ENCODE measurements at places on chromosomes 3 and 15. TPM values are rescaled to one million over a fixed set of nuclear protein-coding genes. Genes with fewer than 3 reads are reported as not detected.

DNA sequence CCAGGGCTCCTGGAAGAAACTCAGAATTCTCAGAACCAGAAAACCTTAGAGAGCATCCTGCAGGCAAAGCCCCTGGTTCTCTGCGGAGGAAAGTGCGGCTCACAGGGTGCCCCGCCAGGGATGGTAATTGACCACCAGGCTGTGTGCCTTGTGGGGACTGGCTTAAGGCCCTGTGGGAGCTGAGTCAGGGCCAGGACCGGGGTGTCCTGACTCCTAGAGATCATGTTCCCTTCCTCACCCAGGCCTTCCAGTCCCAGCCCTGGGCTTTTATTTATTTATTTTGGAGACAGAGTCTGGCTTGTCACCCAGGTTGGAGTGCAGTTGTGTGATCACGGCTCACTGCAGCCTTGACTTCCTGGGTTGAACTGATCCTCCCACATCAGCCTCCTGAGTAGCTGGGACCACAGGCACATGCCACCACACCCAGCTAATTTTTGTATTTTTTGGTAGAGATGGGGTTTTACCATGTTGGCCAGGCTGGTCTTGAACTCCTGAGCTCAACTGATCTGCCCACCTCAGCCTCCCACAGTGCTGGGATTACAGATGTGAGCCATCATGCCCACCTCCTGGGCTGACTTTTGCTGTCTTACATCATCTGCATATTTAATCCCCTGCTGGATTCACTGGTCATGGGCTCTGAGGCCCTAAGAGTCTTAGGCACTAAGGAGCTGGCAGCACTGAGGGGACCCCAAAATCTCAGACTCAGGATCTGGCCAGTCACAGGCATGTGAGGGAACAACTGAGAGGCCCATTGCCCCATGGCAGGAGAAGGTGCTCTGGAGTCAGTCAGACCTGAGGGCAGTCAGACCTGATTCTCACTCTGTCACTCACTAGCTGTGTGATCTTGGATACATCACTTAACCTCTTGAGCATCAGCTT is 20.4 kb upstream of the LAMP3 start:
- peaks cover 11% of the 10 kb centered on the region for H3K4me1 ChIP-seq
- H3K27me3 ChIP-seq: peaks cover 19% of the 10 kb centered on the region
- no peak overlapping the region for H3K27ac ChIP-seq
- peak; percentile 53 for DNase-seq
- no peaks in the 10 kb centered on the region for H3K36me3 ChIP-seq

GRCh38 chr3:183779896-183780465 is 45.4 kb downstream of the MAP6D1 start:
- H3K27ac ChIP-seq: no peak overlapping the region
- DNase-seq: no peak
- peaks cover 8% of the 10 kb centered on the region for H3K4me1 ChIP-seq
- H3K4me3 ChIP-seq: no peak overlapping the region
- no peaks in the 10 kb centered on the region for H3K36me3 ChIP-seq

GRCh38 chr3:177306252-177306651 is 109.0 kb upstream of the TBL1XR1 start:
- H3K4me1 ChIP-seq: no peaks in the 10 kb centered on the region
- no peak for DNase-seq
- no peaks in the 10 kb centered on the region for H3K27me3 ChIP-seq
- H3K4me3 ChIP-seq: no peak overlapping the region

DNA sequence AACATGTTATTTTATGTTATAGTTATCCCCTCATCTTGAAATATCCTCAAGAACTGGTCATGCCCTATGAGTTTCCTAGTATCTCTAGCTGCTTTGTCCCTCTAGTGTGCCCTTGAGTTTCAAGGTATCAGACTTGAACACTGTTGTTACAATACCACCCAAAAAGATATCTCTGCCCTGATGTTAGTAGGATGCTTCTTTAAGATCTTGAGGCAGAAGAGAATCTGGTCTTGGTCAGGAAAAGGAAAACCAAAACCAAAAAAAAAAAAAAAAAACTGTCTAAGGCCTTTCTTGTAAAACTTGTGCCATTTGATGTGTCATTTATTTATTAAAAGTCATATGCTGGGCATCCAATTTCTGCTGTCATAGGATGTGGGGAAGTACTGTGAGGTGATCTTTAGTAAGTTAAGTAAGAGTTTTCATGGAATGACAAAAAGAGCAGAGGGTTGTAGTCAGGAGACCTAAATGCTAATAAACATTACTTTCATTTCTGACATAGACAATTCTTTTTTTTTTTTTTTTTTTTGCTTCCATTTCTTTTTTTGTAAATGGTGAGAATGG is 229.7 kb downstream of the NECTIN3 start:
- DNase-seq: no peak
- H3K27ac ChIP-seq: no peak overlapping the region
- no peak overlapping the region for H3K4me3 ChIP-seq
- H3K27me3 ChIP-seq: no peaks in the 10 kb centered on the region
- H3K4me1 ChIP-seq: no peaks in the 10 kb centered on the region
- no peaks in the 10 kb centered on the region for H3K36me3 ChIP-seq

DNA sequence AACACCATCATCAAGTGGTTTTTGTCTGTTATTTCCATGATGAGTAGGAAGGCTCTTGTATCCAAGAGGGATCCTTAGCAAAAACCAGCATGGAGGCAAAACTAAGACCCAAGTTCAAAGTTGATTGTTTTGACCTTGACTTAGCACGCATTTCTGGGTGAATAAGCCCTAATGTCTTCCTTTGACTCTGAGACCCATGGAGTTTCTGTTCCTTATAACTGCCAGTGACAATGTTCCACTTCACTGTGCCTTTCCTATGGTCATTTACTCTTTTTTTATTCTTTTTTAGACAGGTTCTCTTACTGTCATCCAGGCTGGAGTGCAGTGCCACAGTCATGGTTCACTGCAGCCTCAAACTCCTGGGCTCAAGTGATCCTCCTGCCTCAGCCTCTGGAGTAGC is 118.2 kb upstream of the MRPL3 start:
- H3K4me1 ChIP-seq: no peaks in the 10 kb centered on the region
- H3K27ac ChIP-seq: no peak overlapping the region

DNA sequence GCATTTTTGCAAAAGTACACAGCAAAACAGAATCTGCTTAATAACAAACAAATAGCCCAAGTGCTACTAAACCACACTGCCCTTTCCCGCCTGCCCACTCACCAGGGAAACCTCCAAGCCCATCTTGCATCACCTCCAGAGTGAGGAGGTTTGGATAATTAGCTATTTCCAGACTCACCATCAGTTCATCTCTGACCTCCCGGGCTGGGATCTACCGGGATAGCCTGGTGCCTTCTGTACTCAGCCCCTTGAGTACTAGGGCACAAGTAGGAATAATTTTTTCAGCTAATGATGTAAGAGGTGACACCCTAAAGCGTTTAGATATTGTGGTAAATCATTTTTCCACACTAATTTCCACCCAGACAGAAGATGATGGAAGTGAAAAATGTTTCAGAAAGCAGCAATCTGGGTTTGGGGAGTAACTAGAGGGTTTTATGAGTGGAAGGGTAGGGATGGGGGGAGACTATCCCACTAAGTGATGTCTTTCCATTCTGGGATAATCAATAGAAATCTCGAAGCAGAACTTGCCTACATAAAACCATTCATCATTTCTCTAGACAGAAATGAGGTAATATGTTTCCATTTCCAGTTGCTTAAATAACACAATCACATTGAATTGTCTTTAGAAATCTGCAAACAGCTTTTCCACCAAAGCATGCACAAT is 40.9 kb downstream of the TAFA4 start:
- no peak overlapping the region for H3K4me3 ChIP-seq
- H3K27ac ChIP-seq: no peak overlapping the region
- no peak for DNase-seq
- H3K4me1 ChIP-seq: no peaks in the 10 kb centered on the region
- no peaks in the 10 kb centered on the region for H3K27me3 ChIP-seq

- H3K27me3 ChIP-seq: no peaks in the 10 kb centered on the region
- H3K36me3 ChIP-seq: no peaks in the 10 kb centered on the region
- no peak for DNase-seq
- peaks cover 71% of the 10 kb centered on the region for H3K4me1 ChIP-seq
- no peak overlapping the region for H3K4me3 ChIP-seq
Observed at GRCh38 chr3:114418107-114418506, 124.3 kb downstream of the TIGIT start.

DNA sequence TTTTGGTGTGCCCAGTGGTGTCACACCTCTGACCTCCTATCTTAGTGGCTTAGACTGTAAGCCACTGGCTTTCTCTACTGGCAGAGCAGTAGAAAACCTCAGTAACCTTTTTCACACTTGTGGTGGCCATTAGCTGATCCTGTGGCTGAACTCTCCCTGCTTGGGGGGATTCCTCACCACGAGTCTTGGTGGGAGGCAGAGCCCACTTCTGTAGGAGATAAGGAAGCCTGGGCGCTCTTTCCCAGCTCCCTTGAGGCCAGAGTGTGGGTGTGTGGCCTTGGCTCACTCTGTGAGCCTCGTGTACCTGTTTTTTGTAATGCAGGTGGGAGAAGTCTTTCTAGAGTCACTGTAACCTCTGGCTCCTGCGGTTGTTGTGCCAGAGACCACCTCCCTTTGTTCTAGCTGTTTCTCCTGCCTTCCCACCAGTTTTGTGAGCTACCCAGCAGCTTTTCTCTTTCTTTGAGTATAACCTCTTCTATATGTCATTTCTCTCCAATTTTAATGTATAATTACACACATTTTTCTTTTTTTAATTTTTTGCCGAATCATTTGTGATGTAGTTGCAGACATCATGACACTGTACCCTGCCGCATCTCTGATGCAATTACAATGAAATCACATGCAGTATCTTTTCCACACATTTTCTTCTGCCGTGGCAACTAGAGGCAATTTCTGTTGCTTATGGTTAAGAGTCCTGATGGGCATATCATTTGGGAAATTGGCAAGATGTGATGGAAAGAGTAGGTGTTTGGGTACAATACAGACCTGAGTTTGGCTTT is 13.8 kb downstream of the XCR1 start:
- H3K27me3 ChIP-seq: no peaks in the 10 kb centered on the region
- no peak for DNase-seq
- no peak overlapping the region for H3K27ac ChIP-seq
- no peaks in the 10 kb centered on the region for H3K4me1 ChIP-seq

GRCh38 chr15:41993472-41994170 is 21.3 kb upstream of the EHD4 start:
- no peaks in the 10 kb centered on the region for H3K4me1 ChIP-seq
- H3K4me3 ChIP-seq: no peak overlapping the region
- no peaks in the 10 kb centered on the region for H3K36me3 ChIP-seq
- DNase-seq: no peak
- H3K27ac ChIP-seq: no peak overlapping the region

DNA sequence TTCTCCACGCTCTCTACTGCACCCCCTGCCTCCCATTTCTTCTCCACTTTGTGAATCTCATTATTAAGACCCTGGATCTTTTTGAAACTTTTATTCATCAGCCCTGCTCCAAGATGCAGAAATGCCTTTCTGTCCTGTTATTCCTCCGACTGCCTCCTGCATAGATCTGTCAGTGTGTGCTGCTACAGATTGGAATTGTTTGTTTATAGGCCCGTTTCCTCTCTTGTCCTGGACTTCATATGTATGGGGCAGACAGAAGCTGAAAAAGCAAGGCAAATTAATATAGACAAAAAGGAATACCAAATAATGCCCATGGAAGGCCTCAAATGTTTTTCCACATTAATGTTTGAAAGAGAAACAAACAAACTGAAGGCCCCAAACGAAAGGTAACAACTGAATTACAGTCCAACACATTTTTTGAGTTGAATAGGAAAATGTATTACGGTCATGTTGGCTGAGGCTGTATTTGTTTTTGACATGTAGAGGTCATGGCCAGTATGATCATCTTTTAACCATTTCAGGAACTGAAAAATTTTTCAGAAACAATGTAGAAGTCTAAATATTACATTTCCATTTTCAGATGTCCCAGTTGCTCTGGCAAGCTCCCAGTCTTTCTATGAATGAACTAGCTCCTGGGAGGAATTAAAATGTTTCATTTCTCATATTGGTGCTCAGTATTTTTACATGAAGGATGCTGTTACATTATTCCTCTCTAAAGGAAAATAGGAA is 8.8 kb downstream of the CHST2 start:
- no peaks in the 10 kb centered on the region for H3K36me3 ChIP-seq
- H3K4me3 ChIP-seq: no peak overlapping the region
- H3K27me3 ChIP-seq: no peaks in the 10 kb centered on the region
- no peak overlapping the region for H3K27ac ChIP-seq

DNA sequence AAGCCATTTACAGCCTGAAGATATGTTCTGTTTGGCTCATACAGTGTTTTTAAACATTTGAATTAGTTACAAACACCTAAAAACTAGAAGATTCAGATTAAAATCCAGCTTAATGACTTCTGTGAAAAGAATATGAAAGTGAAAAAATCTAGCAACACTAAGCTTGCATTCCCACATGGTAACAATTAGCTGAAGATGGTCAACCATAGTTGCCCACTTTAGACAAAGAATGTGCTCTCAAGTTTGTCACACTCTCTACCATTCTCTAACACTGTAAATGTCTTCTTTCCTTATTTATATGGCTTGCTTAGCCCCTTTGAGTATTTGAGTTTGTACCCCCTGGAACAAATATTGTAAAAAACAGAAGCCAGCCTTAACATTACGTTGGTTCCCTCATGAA is 32.7 kb downstream of the HDGFL3 start:
- no peak for DNase-seq
- no peaks in the 10 kb centered on the region for H3K4me1 ChIP-seq
- no peak overlapping the region for H3K27ac ChIP-seq
- H3K4me3 ChIP-seq: no peak overlapping the region

- no peak for DNase-seq
- H3K36me3 ChIP-seq: no peaks in the 10 kb centered on the region
- H3K27ac ChIP-seq: no peak overlapping the region
- H3K4me1 ChIP-seq: peaks cover 9% of the 10 kb centered on the region
- H3K4me3 ChIP-seq: no peak overlapping the region
Observed at GRCh38 chr15:50825946-50826345, 60.4 kb upstream of the SPPL2A start.

UPK1B gene
- total RNA-seq: not detected

TMEM212 gene
- total RNA-seq: not detected

CYP8B1 gene
- 0.08 TPM for total RNA-seq

PPP1R14D gene
- not detected for total RNA-seq

CCDC54 gene
- total RNA-seq: not detected

CFAP92 gene
- 0.32 TPM for total RNA-seq
